Stimulated activated CD4-positive, alpha-beta T cell treated with anti-CD3 and anti-CD28 coated beads, Interleukin-4, amount 100 ng/mL, for 48 hours (primary cell): ENCODE measurements at places on chromosomes 3 and 15.

GRCh38 chr3:42229942-42230688, 35.9 kb downstream of the CCK start:
- DNase-seq: no peak

DNA sequence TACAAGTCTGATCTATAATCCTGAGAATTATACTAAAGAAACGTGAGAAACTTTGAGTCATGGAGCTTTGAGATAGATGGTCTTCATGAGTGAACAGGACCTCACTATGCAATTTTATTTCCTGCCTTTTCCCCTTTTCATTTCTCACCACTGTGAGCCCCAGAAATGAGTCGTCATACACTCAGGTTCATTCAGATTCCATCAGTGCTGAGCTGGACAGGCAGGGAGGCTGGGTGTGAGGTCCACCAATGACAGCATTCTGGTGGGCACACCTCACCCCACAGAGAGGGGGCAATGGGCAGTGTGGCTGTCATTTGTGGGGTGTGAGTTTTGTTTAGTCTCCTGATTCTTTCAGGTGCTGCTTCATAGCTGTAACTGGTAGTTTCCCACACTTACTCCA, 16.9 kb downstream of the TIGIT start:
- DNase-seq: no peak

- no peak for DNase-seq
Observed at GRCh38 chr3:149489060-149489690, 14.7 kb downstream of the TM4SF4 start.

- no peak for DNase-seq
Observed at GRCh38 chr15:72481015-72481659, 7.0 kb downstream of the ARIH1 start.

DNA sequence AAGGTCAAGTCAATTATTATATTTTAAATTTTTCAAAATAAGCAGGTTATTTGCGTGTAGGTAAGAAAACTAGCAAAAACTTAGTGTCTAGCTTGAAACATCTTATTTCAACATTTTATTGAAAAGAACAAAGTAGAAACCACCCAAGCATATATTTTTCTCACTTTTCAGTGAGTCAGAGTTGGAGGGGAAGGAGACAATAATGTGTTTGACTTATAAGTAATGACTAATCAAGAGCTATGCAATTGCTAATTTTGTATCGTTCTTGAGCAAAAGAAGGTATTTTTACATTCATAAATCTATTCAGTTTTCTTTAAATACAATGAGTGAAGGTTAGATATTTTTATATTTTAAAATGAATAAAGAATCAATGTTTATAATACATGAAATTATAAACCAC, 54.4 kb upstream of the P2RY1 start:
- DNase-seq: no peak

- DNase-seq: no peak
Observed at GRCh38 chr3:118298133-118298532, 736.5 kb downstream of the IGSF11 start.

- DNase-seq: no peak
Observed at GRCh38 chr3:127222664-127223063, 29.7 kb downstream of the PRR23E start.

- DNase-seq: no peak
Observed at GRCh38 chr3:49519916-49520385, 34.3 kb upstream of the BSN start.

DNA sequence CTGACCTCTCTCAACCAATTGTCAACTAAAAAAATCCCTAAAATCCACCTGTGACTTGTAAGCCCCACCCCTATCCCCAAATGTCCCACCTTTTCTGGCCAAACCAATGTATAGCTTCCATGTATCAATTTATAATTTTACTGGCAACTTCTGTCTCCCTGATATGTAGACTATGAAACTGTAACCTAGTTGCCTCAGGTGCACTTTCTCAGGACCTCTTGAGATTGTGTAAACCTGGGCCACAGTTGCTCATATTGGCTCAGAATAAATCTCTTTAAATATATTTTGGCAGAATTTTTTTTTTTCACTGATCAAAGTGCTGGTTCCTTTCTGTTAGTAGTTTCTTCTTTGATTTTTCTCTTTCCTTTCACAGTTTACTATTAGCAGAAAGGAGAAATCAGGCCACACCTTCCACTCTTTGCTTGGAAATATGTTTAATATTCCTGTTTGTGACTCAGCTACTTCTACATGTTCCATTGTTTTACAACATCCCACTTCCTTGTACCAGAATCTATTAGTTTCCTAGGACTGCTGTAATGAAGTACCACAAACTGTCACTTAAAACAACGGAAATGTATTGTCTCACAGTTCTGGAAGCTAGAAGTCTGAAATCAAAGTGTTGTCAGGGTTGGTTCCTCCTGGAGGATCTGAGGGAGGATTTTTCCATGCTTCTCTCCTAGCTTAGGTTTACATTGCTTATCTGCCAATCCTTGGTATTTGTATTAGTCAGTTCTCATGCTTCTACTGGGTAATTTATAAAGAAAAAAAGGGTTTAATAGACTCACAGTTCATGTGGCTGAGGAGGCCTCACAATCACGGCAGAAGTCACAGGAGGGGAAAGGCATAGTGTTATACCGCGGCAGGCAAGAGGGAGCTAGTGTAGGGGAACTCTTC, 801.2 kb upstream of the ARPP21 start:
- DNase-seq: no peak

DNA sequence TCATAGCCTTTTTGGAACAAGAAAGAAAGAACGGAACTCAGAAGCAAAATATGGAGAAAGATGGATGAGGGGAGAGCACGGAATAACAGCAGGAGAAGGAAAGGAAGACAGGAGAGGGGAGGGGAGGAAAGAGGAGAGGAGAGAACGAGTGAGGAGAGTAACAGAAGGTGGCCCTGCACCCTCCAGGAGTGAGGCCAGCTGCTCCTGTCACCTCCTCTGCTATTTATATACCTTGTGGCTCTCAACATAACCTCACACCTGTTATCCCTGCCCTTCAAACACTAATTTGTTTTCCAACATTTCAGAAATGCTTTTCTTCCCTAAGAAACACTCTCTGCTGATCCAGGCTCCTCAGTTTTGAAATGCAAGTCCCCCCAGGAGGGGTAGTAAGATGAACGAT, 53.4 kb upstream of the ATP2B2 start:
- DNase-seq: no peak

DNA sequence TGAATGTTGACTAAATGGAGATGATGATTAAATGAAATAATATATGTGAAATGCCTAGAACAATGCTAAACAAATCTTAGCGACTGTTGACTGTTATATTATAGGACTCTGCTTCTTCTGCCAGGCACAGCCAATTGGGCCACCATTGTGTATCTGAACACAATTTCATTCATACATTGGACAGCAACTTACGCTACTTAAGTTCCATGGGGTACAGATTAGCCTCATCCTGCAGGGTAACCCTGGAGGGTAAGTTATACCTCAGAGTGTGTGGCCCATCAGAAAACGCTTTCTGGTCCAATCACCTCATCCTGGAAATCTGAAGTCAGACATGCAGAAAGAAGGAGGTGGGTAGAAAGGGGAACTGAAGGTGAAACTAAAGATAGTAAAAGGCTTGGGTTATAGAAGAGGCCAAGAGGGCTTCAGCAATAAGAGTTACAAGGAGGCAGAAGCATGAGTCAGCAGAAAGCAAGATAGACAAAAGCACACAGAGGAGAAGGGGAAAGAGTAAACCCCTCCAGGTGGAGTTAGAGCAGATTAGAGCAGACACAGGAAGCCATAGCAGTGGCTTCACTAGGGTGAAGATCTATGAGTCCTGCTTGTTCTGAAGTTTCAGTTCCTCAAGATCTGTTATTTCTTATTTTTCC, 119.3 kb upstream of the SLC24A5 start:
- no peak for DNase-seq
